ENCODE measurements at places on chromosomes 5 and 9. TPM values are rescaled to one million over a fixed set of nuclear protein-coding genes. Genes with fewer than 3 reads are reported as not detected.

The TMED9 gene
- 293 TPM for total RNA-seq

The FBN2 gene
- 0.08 TPM for total RNA-seq

The ARHGEF39 gene
- 34.0 TPM for total RNA-seq

The SLC25A25 gene
- total RNA-seq, result 10.7 TPM

The NPR3 gene
- total RNA-seq, result 0.10 TPM

The DMRTA1 gene
- total RNA-seq, result 1.8 TPM

The GLDC gene
- total RNA-seq, result 4.0 TPM

The HMGCS1 gene
- total RNA-seq, result 66.1 TPM

The IFNA1 gene
- total RNA-seq, result not detected

The FOXI1 gene
- total RNA-seq, result 0.44 TPM

The CDH9 gene
- total RNA-seq, result 0.10 TPM

The SMIM32 gene
- 0.31 TPM for total RNA-seq

The CTSV gene
- total RNA-seq, result 27.1 TPM

The PCDHGC3 gene
- 54.1 TPM for total RNA-seq

The SAXO1 gene
- not detected for total RNA-seq

The GNA14 gene
- 0.15 TPM for total RNA-seq

The C9 gene
- total RNA-seq, result 0.05 TPM

The PRDM9 gene
- not detected for total RNA-seq

The CDC26 gene
- 19.4 TPM for total RNA-seq

The SPATA31D4 gene
- not detected for total RNA-seq

The SGCD gene
- total RNA-seq, result not detected

The RASGRF2 gene
- 4.7 TPM for total RNA-seq

The RGS7BP gene
- total RNA-seq, result not detected

The FAM13B gene
- 34.9 TPM for total RNA-seq

The VCAN gene
- total RNA-seq, result 0.72 TPM

The DDX4 gene
- total RNA-seq, result not detected

The TAF11L7 gene
- not detected for total RNA-seq

The ADRA1B gene
- 8.3 TPM for total RNA-seq

The LCN1 gene
- total RNA-seq, result not detected

The OTP gene
- total RNA-seq, result 0.05 TPM

The C5orf58 gene
- total RNA-seq, result 0.15 TPM

The ARL14EPL gene
- total RNA-seq, result not detected

The SLC1A1 gene
- 0.05 TPM for total RNA-seq

The NSMF gene
- total RNA-seq, result 40.0 TPM

The ABHD17B gene
- total RNA-seq, result 21.1 TPM
